ENCODE measurements at places on chromosomes 1 and 21.

GRCh38 chr1:96968541-96968940 is 247.0 kb downstream of the PTBP2 start:
- no peak for DNase-seq

- no peak for DNase-seq
These were observed 1.7 kb downstream of the KHDC4 start for GRCh38 chr1:155932487-155932886.

GRCh38 chr1:87594736-87595383 is 266.2 kb downstream of the LMO4 start:
- no peak for DNase-seq

GRCh38 chr1:230076121-230076520 is 9.1 kb downstream of the GALNT2 start:
- no peak for DNase-seq

GRCh38 chr1:39895731-39896480 is 5.8 kb downstream of the MYCL start:
- no peak for DNase-seq

Data from stimulated activated CD8-positive, alpha-beta memory T cell treated with anti-CD3 and anti-CD28 coated beads, Interleukin-4, amount 100 ng/mL, for 1 hour (primary cell).